ENCODE measurements at places on chromosomes 16 and 17.
A peak's percentile ranks its signal among the peaks of the same experiment; 100 is the strongest.

GRCh38 chr17:6254036-6254435 is 180.9 kb downstream of the AIPL1 start:
- DNase-seq = peak; percentile 54

DNA sequence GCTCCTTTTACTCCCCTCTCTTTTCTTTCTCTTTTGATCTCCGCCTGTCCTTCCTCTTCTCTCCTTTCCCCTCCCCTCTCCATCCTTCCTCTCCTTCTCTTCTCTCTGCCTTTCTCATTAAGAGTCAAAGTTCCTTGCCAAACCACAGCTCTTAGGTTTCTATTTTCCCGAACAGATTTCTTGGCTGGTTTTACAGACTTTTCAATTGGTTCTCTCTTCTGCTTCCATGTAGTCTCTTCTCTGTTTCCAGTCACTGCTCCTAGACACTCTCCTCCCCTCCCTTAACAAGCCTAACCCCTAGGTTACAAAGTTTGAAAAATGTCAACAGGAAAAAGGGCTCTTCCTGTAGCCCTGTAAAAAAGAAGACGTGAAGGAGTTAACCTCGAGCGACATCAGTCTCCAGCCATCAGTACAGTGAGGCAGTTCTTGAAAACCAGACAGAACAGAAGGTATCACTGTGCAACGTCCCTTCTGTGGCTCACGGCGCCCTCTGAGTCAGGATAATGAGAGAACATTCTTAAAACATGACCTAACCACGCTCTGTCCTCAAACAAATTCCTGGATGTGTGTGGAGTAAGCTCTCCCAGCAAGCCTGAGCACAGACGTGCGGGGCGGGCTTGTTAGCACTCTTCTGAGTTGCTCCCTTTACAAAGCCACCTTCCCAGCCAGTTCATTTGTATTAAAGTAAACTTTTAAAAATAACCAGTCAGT is 11.6 kb upstream of the MARCHF10 start:
- peak; percentile 95 for DNase-seq

DNA sequence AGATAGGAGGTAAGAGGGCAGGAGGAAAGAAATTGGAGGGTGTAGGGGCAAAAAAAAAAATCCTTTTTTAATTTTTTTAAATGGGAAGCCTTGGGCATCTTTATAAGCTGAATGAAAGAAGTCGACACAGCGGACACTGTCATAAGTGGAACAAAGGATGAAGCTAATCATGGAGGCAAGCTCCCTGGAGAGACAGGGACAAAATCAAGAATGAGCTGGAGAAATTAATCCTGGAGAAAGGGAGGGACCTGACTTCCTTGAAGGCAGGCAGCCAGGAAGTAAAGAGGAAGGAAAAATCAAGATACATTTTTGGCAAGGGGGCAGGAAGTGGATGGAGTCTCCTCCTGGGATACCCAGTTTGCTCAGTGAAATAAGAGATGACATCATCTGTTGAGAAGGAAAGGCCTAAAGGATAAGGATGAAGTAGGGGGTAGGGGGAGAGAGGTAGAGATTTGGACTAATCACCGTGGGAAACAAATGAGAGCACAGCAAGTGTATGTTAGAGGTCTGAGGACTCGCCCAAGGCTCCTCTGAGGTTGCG is 179.3 kb downstream of the SLC39A11 start:
- no peak for DNase-seq

GRCh38 chr17:35373534-35373983 is at the start of gene SLFN11:
Gene SLFN11, minus strand, starts transcription at chr17:35373621. Its CDS starts 9,814 bp downstream, at chr17:35363807.
- DNase-seq = no peak

DNA sequence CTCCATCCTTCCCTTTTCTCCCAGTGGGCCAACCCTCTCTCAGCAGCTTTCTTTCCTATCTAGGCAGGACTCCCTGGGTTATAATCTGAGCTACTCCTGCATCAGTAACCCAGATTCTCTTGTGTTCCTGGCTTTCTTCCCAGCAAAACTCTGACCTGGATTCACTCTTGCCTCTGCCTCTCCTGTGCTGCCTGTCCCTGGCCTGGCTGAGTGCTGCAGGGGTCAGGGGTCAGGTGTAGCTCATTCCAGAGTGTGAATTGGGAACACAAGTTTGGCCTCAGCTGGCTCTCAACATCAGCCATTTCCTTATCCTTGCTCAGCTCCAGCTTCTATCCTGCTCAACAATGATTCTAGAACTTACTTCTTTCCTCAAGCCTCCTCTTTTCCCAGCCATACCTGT is 2.5 kb upstream of the ST6GALNAC2 start:
- no peak for DNase-seq

- no peak for DNase-seq
Observed at GRCh38 chr16:31008149-31008548, 2.3 kb downstream of the STX1B start.
